ENCODE measurements at places on chromosomes 1 and 21.

DNA sequence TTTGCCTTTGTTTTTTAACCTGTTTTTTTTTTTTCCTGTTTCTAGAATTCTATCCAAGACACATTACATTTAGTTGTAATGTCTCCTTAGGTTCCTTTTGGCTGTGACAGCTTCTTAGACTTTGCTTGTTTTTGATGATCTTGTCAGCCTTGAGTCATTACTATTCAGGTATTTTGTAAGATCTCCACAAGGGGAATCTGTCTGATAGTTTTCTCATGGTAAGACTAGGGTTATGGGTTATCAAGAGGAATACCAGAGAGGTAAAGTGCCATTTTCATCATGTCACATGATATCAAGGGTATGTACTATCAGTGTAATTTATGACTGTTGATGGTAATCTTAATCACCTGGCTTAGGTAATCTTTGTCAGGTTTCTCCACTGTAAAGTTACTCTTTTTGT is 99.1 kb upstream of the GFI1 start:
- DNase-seq: no peak

DNA sequence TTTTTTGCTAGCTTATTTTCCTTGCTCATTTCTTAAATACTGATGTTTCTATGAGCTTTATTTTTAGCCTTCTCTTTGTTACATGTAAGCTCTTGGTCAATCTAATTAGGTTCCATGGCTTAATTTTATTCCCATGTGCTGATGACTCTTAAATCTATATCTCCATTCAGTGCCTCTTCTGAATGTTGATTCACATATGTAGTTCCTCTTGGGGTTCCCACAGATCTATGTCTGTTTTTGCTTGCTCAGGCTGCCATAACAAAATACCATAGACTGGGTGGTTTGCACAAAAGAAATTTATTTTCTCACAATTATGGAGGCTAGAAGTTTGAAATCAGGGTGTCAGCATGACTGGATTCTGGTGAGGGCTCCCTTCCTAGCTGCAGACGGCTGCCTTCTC is 58.3 kb upstream of the PLA2G4A start:
- no peak for DNase-seq

DNA sequence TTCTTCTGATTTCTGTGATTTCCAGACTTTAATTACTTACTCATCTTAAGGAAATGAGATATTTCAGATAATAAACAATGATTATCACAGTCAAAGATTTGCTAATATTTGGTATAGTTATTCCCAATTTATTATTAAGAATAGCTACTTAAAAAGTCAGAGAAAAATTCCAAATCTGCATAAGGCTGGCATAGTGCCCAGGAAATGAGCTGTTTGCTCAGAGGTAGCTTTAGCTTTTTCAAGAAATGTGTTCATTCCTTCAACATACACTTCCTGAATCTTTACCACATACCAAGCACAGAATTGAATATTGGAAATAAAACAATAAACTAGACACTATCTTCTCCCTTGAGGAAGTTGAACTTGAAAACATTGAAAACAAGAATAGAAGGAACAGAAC is 44.3 kb upstream of the KCNK1 start:
- no peak for DNase-seq

DNA sequence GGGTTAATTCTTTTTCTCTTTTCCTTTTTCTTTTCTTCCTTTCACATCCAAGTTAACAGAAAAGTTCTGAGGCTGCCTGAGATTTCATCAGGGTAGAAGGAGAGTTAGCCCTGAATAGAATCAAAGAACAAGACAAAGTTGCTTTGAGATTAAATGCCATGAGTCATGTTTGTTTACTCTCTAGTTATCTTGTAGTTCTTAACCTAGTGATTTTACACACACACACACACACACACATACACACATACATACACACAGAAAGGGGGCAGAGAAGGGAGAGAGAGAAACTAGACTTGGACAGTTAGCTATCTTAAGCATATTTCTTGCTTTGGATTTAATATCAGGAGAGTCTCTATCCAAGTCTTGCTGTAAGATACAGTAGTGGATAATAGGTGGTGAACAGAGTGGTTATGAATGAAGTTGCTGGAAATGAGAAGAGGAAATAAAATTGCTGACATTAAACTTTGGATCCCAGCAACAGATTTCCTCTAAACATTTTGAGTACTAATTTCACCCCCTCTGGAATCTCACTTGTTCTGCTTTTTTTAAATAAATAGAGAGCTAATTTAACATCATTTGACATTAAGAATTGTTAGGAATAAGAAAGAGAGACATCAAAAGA is 19.9 kb downstream of the PLA2G4A start:
- no peak for DNase-seq

- DNase-seq: no peak
Observed at GRCh38 chr1:54248966-54249365, 49.0 kb downstream of the MRPL37 start.

DNA sequence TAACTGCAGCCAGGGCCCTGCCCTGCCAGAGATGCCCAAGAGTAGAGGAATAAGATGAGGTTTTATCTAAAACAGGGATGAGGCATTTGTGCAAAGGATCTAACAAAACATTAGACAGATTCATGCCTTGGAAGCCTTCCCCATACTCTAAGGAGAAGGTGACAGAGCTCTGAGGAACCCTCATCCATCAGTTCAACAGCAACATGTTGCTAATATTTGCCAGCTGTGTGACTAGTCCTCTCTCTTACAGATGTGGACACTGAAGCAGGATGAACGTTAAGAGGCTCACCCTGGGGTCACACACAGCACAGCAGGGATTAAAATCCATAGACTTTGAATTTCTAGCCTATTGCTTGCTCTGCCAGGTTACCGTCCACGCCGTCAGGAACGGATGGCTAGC is 99.0 kb downstream of the ZBTB18 start:
- DNase-seq: no peak

- DNase-seq: no peak
Observed at GRCh38 chr1:57293214-57293613, 130.6 kb downstream of the DAB1 start.

GRCh38 chr1:27341525-27342252 is at the start of gene SYTL1:
Gene SYTL1, plus strand, starts transcription at chr1:27342022. Its CDS starts 3,313 bp downstream, at chr1:27345335.
- DNase-seq: no peak

DNA sequence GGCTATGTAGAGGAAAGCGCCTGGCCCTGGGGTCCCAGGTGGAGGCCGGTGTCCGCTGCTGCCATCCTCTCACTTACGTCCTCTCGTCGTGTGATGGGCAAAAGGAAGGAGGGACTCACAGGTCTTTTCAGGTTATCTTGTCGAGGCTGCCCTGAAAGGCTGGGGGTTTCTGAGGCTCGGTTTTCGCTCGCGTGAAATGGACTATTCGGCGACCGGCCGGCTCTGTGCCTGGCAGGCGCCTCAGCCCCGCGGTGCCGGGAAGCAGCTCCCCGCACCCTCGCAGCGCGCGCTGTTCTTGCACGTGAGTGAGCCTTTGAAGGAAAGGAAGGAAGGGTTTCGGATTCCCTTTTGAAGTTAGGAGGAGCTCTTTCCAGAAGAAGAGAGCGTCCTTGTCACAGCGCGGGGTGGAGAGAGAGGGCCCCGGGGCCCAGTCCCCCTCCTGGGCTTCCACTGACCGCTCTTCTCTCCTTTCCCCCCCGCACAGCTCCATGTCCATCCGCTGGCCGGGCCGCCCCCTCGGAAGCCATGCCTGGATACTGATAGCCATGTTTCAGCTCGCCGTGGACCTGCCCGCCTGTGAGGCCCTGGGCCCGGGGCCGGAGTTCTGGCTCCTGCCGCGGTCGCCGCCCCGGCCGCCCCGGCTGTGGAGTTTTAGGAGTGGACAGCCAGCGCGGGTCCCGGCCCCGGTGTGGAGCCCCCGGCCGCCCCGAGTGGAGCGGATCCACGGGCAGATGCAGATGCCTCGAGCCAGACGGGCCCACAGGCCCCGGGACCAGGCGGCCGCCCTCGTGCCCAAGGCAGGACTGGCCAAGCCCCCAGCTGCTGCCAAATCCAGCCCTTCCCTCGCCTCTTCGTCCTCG is 57.2 kb downstream of the AJAP1 start:
- DNase-seq: no peak

DNA sequence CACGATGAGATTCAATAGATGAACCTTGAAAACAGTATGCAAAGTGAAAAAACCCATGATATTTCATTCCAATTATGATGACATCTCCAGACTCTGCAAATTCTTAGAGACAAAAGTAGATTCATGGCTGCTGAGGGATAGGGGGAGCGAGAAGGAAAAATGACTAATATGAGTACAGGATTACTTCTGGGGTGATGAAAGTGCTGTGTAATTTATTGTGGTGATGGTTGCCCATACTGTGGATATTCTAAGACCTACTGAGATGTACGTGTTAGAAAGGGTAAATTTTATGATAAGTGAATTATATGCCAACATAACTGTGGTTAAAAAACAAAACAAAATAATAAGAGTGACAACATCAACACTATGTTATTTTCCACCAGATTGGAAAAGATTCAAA is 18.9 kb upstream of the RGS7 start:
- DNase-seq: no peak

DNA sequence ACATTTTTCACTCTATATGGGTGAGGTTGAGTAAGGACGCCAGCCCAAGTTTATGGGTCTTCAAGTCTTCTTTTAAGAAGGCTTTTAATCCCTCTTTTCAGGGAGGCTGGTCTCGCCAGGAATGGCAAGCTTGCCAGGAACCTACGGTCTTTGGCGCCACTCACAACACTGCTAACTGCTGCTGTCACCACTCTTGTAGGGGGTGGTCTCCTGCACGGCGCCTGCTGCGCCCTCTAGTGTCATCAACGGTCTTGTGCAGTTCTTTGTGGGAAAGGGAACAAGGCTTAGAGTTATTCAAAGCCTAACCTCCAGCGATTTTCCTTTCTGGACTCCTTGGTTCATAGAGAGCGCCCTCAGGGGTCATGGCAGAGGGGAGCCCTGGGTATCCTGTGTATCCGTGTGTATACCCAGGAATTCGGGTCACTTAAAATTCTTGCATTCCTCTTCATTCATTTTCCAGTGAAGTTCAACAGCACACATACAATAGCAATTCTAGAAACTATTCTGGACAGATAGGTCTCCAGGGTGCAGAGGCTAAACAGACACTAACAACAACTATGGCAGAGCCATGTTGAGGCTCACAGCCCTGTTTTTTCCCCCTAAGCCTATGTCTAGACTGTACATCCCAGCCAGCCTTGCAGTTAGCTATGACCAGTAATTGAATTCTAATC is 392.8 kb upstream of the CAMK1G start:
- no peak for DNase-seq

DNA sequence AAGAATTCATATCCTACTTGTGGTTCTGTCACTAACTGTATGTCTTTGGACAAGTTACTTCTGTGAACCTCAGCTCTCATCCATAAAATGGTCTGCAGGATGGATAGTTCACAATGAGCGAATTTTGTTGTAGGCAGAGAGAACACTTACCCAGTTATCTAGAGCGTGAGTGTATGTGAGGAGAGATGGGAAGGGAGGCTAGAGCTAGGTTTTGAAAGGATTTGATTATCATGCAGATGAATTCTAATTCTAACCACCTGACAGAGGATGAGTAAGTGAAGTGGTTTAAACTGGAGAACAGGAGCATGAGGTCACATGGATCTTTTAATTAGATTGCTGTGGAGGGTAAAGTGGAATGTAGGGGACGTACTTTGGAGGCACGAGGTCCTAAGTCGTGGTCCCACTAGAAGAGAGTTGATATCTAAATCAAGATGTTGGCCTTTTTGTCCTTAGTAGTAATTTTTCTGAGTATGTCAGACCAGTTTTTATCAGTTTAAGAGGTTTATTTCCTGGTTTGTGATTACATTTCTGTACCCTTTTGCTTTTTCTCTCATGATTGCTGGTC is 5.0 kb downstream of the SUCO start:
- no peak for DNase-seq

GRCh38 chr21:42853621-42854020 is 25.7 kb downstream of the WDR4 start:
- DNase-seq: no peak

DNA sequence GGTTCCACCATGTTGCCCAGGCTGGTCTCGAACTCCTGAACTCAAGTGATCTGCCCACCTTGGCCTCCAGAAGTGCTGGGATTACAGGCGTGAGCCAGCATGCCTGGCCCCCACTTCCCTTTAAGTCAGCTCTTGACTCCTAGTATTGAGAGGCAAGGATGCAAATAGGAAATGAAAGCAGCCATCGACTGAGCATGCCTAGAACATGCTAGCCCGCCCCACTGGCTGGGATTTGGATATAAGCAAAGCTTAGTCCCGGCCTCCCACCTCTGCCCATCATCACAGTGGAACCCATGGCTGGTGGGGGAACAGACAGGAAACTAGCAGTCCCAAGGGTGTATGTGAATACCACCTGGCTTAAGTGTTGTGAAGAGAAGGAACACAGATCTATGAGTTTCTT is 10.5 kb downstream of the C1orf167 start:
- DNase-seq: no peak

DNA sequence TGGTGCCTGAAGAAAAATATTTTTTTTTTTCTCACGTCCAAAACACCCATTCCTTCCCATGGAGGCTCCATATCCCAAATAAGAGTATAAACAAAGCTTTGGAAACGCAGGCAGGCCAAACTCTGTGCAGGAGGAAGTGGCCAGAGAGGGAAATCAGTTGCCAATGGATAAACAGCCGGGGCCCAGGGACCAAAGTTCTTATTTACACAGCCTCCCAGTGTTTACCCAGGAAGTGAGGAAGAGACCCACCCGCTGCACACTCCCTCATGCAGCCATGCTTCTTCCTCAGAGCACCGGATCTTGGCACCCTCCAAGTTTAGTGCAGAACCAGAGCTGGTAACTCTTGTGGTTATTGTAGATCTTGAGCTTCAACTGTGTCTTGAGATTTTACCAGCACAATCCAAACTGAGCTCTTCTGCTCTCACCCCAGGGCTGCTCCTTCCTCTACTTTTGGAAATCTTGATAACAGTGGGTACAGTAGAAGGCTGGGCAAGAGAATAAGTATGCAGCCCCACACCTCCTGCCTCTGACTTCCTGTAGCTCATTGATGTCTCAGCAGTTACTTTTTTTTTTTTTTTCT is 14.2 kb downstream of the MARCKSL1 start:
- DNase-seq: no peak

DNA sequence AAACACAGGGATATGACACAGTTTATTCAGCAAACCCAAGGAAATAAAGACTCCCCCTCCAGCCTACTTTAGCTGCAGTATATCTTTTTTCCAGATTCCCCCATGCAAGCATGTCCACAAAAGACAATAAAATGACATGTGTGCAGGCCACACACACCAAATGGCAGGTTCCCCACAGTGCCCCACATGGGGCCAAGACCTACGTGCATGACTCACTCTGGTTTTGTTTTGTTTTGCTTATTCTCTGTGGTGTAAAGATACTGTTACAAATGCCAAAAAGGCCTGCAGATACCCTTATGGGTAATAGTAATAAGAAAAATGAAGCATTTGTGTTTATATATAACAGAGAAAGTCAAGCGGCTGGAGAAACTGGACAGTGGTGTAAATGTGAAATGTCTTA is 71.6 kb downstream of the RD3 start:
- DNase-seq: no peak

GRCh38 chr1:108209456-108210108 is 9.4 kb upstream of the SLC25A24 start:
- DNase-seq: no peak

DNA sequence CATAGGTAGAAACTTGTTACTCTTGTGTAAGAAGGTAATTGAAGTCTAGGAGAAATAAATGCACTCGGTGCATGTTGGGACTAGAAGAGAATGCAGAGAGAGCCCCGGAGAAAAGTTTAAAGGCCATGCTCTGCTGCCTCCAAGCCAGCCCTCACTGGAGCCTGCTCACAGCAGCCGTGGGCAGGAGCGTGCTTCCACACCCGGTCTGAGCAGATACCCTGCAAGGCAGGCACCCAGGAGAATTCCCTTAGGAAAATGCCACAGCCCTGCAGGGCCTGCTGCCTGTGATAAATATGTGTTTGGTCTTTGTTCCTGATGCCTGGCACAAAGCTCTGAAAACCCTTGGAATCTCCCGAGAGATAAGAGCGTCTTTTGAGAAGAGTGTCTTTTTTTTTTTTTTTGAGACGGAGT is 22.8 kb downstream of the C2CD2 start:
- no peak for DNase-seq
